Left cardiac atrium (tissue), 4 donors: ENCODE measurements at places on chromosomes 12 and 14. TPM values are rescaled to one million over a fixed set of nuclear protein-coding genes. Genes with fewer than 3 reads are reported as not detected.

- DNase-seq = peak; percentile 13
Observed at GRCh38 chr14:104885973-104886689, 21.1 kb downstream of the CEP170B start.

GRCh38 chr12:3005736-3006135 lies 46.5 kb downstream of the TEAD4 start:
- DNase-seq = no peak

The PTPRO gene
- 4.6 TPM for total RNA-seq

DNA sequence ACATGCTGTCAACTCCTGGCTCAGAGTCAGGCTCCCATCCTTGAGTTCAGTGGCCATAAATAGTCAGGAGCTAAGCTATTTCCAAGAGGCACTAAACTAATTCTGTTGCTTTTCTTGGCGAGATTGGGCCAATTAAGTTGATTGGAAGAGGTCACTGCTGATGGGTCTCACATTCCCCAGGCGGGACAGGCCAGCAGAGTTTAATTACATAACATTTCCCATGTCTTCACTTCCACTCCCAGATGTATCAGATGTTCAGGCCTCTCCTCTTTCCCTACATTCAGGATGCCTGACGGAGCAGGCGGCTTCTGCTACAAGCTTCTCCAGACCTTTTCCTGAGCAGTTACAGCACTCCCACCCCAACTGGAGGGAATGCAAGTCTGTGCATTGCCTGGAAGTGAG lies 5.3 kb downstream of the NTF3 start:
- no peak for DNase-seq

The APOF gene
- total RNA-seq = not detected

- no peak for DNase-seq
Observed at GRCh38 chr12:52398176-52398575, 8.0 kb downstream of the KRT82 start.

DNA sequence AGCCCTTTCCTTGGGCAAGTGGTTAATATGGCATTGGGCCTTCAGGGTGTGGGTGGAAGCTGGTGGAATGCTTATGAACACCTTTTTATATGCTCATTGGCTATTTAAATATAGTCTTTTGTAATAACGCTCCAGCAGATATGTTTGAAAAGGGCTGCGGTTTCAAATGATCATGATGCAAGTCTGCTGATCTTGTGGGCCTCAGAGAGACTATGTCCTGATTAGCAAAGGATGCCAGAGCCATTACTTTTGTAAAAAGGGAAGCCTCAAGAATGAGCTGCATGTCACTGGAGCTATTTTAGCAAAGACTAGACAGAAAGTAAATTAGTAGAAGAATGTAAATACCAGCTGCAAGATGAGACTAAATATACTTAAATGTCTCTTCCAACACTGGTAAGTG lies 200.5 kb downstream of the GXYLT1 start:
- no peak for DNase-seq

The PLEK2 gene
- total RNA-seq = 0.35 TPM

GRCh38 chr12:109310247-109311125 lies 1.4 kb upstream of the FOXN4 start:
- no peak for DNase-seq

The MYH6 gene
- total RNA-seq = 10,415 TPM

GRCh38 chr14:80959496-80959895 lies 4.1 kb downstream of the TSHR start:
- DNase-seq = no peak

DNA sequence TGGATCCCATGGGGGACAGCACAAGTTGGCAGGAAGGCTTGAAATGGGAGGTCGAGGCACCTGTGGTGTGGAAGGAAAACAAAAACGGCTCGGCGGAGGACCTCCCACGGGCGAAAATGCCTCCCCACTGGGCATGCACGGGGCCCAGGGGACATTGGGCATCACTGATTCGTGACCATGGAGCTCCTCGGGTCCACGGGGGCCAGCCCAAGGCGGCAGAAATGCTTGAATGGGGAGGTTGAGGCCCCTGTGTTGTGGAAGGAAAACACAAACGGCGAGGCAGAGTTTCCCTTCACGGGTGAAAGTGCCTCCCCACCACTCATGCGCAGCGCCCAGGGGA lies 376.0 kb downstream of the ALG10 start:
- DNase-seq = peak; percentile 10

The PDE3A gene
- total RNA-seq = 66.8 TPM

The TOMM20L gene
- total RNA-seq = not detected

The TTC5 gene
- 7.6 TPM for total RNA-seq

The KRT75 gene
- total RNA-seq = not detected

DNA sequence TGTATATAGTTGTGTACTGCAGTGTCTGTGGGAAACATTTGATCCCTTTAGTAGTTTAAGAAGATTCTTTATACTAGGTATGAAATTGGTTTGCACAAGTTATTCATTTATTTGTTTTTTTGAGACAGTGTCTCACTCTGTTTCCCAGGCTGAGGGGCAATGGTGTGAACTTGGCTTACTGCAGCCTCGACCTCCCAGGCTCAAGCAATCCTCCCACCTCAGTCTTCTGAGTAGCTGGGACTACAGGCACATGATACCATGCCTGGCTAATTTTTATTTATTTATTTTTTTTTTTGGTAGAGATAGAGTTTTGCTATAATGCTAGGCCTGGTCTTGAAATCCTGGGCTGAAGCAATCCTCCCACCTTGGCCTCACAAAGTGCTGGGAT lies 209.4 kb downstream of the RASSF9 start:
- DNase-seq = no peak

The CIDEB gene
- 6.9 TPM for total RNA-seq

The RNASE3 gene
- not detected for total RNA-seq

GRCh38 chr12:87155621-87156020 lies 873.6 kb downstream of the C12orf50 start:
- DNase-seq = no peak

- no peak for DNase-seq
Observed at GRCh38 chr14:62301911-62302310, 539.7 kb downstream of the SNAPC1 start.

The SELPLG gene
- 4.5 TPM for total RNA-seq

- DNase-seq = no peak
Observed at GRCh38 chr12:76033081-76034011, 1.8 kb upstream of the PHLDA1 start.

DNA sequence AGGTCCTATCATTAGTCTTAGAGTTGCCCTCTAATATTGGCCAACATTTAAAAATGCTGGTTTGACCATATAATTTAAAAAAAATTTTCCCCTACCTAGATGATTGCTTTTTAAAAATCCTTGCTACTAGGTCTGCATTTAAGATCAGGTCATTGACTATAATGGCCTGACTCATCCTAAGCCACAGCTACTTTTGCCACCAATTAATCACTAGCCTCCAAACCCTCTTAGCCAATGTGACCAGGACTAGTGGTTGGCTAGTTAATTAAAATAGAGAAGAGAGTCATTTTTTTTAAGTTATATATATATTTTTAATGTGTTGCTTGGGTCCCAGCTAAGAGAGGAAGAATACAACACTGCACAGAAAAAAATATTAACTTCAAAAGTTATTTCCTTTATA lies 57.5 kb downstream of the SOS2 start:
- DNase-seq = no peak

DNA sequence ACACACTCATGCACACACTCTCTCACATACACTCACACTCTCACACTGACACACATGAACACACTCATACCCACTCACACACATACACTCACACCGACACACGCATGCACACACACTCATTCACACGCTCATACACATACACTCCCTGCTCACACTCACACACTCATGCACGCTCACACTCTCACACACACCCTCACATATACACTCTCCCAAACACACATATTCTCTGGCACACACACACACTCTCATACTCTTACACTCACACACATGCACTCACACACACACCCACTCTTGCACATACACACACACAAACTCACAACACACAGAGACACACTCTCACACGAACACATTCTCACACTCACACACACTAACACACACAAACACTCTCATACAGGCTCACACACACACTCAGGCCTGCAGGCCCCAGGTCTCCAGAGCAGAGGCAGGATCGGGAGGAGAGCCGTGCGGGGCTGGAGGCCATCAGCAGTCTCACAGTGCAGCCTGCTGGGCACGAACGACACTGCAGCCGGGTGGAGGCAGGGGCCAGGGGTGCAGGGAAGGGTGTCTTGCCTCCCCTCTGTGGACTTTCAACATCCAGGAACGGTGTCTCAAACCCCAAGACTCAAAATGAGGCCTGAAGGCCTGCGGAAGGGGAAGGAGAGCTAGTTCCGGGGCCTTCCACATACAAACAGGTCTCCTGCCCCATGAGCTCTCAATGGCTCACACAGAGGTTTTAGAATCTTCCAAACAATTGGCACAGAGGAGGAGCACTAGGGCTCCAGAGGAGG lies 148.7 kb downstream of the ANO2 start:
- DNase-seq = peak; percentile 46

DNA sequence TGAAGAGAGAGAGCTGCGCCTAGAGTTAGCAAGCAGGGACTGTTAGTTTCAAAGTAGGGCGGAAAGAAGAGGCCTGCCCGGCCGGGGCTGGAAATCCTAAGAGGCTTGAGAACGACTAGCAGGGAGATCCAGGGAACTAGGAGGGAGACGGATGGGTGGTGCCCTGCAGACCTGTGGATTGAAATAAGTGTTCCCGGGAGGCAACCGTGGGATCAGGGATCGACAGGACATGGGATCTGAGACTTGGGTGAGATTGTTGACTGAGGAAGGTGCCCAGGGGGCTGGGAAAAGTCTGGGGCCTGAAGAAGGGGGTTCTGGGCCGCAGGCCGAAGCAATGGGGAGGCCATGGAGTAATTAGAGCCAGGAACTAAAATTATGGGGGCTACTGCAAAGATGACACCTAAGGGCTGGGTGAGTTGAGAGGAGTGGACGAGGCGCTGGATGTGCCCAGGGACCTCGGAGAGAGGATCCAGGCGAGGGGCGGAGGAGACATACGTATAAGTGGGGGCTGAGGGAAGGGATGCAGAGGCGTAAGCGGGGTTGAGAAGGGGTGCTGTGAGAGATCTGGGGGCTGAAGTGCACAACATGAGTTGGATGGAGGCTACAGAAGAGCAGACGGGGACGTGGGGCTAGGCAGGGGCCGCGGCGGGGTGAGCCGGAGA lies 635 bp downstream of the LTA4H start:
- DNase-seq = peak; percentile 34

- DNase-seq = no peak
Observed at GRCh38 chr12:52721838-52722470, 18.6 kb upstream of the KRT77 start.

The KRT73 gene
- not detected for total RNA-seq

DNA sequence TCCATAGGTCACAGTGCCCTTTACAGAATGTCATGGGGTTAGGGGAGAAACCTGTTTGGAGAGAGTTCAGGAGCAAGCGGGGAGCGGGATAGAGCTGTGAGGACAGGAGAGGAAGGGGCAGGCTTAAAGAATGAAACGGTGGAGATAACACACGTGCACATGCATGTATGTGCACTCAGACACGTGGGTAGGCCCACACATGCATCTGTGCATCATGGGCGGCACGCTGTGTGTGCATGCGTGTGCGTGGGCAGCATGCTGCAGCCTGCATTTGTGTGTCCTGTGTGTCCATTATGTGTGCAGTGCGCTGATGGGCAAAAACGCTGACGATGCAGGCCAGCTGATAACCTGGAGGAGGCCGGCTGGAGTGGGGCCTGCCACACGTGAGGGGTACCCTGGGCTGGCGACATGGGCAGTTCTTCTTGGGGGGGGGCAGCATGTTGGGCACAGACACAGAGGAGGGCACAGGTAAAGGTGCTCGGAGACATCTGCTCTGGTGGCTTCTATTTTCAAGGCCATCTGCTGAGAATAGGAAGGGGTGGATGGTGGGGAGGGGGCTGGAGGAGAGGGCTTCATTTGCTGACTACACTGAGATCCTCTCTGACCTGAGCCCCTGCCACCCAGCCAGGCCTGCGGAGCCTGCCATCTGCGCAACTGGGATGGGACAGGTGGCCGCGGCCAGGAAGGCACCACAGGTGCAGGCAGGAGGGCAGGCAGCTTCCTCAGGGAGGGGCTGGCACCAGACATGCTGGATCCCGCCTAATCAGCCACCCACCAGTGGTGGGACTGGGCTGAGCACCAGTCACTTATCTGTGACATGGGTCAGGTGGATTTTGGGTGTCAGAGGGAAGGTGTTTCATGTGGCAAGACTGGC lies 4.6 kb upstream of the ANKRD9 start:
- no peak for DNase-seq

- peak; percentile 58 for DNase-seq
Observed at GRCh38 chr14:54627540-54628363, 60.8 kb downstream of the SAMD4A start.

DNA sequence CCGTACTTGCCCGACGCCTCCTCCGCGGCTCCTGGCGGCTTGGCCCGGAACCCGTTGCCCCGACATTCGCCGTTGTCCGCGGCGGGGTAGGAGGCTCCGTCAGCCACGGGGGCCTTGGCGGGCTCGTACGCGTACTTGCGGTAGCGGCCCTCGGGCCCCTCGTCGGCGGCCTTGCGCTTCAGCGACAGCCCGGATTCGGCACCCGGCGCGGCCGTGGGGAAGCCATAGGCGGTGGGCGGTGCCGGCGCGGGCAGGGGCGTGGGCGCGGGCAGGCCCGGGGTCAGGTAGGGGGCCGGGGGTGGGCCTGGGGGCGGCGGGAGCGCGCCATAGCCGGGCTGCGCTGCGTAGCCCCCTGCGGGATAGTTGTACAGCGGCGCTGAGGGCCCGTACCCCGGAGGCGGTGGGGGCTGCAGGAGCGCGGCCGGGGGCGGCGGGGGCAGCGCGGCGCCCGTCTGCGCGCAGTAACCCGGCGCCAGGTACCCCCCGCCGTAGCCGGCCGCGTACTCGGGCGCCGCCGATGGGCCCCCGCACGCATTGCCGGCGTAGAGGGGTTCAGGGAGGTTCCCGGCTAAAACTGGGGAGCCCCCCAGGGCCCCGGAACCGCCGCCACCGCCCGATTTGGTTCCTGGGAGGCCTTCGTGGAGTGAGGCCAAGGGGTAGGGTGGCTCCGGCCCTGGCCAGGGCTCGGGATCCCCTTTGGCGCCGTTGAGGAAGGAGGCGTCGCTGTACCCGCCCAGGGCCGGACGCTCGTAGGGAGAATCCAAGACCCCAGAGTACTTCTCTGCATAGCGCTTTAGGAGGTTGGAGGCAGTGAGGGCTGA lies 26.9 kb downstream of the FIGNL2 start:
- peak; percentile 32 for DNase-seq

DNA sequence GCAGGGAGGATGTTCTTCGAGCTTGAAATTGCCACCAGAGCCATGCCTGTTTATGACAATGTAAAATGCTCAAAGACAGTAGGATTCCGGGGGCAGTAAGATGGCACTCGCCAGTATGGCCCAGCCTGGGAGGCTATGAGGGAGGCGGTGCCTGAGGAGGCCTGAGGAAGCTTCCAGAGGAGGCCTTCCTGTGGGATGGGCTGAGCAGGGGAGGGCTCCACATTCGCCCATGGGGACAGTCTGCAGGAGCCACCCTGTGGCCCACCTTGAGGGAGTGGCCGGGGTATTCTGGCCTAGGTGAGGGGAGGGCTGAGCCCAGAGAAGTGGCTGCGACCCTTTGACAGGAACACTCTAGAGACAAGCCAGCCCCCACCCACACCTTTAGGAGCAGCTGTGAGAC lies 50.7 kb downstream of the IQSEC3 start:
- DNase-seq = no peak
